ENCODE measurements at places on chromosomes 7 and 10. TPM values are rescaled to one million over a fixed set of nuclear protein-coding genes. Genes with fewer than 3 reads are reported as not detected.
A peak's percentile ranks its signal among the peaks of the same experiment; 100 is the strongest.

DNA sequence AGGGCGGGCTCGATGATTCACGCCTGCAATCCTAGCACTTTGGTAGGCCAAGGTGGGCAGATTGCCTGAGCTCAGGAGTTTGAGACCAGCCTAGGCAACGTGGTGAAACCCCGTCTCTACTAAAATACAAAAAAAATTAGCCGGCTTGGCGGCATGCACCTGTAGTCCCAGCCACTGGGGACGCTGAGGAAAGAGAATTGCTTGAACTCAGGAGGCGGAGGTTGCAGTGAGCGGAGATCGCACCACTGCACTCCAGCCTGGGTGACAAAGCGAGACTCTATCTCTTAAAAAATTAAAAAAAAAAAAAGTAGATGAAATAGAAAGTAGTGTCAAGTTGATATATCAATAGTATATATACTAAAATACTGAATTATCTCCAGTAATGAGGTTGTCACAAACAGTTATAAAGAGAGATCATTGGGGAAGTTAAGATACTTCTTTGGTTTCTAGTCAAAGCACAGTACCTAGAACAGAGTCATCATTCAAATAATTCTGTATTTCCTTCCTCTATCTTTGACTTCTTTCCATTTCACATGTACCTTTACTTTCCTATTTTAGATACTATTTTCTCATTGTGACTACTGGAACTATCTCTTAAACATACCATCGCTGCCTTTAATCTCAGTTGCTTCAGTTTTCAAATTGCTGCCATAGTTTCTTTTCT is 491.7 kb downstream of the GRM8 start:
- no peak for DNase-seq

DNA sequence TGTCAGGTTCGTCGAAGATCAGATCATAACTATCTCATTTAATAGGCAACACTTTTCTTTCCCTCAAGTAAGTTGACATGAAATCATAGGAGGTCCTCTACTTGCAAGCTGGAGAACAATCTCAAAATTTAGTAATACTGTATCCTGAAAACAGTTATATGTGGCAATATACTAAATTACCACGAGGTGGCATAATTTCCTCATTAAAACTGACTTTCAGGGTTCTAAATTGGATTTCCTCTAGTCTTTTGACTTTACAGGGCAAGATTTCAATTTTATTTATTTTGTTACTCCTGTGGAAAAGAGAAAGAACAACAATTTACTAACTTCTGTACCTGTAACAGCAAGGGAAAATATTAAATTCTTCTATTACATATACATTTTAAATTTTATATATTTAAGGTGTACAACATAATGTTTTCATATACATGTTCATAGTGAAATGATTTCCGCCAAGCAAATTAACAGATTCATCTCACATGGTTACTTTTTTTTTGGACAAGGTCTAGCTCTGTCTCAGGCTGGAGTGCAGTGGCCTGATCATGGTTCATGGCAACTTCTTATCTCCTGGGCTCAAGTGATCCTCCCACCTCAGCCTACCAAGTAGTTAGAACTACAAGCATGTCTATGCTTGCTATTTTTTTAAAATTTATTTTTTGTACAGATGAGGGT is 53.4 kb upstream of the CYP2C18 start:
- DNase-seq = peak; percentile 17

- DNase-seq = no peak
These were observed 1111.3 kb downstream of the TYW1 start for GRCh38 chr7:68107968-68108367.

Gene SCIN
- total RNA-seq = 13.5 TPM

- DNase-seq = no peak
These were observed 141.0 kb downstream of the PLXNA4 start for GRCh38 chr7:132435016-132435990.

- DNase-seq = no peak
These were observed 364.7 kb downstream of the SORCS1 start for GRCh38 chr10:106799776-106800175.

Gene SPDYE16
- 0.26 TPM for total RNA-seq

Gene PLXNA4
- total RNA-seq = 2.8 TPM

Data from left lung (tissue), 14 donors.